Right hindlimb (tissue), 1 donor: ENCODE measurements at places on chromosomes 4 and X.
A peak's percentile ranks its signal among the peaks of the same experiment; 100 is the strongest.

DNA sequence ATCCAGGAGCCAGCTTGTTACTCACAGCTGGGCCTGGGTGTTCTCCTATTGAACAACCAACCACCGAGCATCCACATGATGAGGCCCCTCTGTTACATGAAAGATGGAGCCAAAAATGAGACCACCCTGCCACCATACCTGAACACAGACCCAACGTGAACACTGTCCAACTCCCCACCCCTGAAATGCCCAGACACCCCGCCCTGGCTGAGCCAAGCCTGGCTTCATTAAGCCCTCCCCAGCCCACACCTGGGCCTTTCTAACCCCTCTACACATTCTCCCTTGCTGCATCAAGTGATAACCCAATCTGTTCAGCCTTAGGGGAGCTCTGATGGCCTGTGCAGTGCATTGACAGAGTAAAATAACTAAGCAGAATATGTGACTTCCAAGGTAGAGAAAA, 80.7 kb downstream of the EVC start:
- no peak for DNase-seq

GRCh38 chr4:59553063-59553720, 1646.9 kb upstream of the ADGRL3 start:
- no peak for DNase-seq

DNA sequence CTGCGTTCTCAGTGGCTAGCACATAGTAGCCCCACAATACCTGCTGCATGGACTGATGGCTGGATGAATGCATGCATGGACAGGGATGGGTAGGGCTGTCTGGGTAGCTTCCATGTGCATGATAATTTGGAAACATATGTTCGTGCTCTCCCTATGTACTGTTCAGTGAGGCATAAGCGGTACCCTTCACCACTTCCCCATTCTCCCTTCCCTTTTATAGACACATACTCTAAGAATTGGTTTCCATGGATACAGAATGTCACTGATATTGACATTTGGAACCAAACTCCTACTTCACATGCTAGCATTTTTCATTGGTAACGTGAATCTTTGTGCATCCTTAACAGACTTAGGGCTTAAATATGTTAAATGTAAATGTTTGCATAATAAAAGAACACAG, 20.4 kb downstream of the USP46 start:
- DNase-seq: no peak

DNA sequence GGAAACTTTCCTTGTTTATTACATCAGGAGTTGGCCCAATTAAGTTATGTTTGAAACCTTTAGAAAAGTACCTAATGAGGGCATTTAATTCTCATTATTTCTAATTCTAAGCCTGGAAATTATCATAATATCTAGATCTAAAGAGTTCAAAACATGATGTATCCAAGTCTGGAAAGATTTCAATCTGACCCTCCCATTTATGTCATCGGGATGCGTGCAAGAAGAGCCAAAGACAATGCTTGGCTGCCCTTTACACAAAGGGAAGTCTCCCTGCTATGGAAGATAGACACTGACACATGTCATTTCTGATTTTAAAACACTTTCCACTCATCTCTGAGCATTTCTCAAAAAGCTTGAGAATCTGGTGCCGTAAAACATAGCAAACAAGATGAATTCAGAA, 222.4 kb downstream of the ANTXR2 start:
- DNase-seq: no peak

DNA sequence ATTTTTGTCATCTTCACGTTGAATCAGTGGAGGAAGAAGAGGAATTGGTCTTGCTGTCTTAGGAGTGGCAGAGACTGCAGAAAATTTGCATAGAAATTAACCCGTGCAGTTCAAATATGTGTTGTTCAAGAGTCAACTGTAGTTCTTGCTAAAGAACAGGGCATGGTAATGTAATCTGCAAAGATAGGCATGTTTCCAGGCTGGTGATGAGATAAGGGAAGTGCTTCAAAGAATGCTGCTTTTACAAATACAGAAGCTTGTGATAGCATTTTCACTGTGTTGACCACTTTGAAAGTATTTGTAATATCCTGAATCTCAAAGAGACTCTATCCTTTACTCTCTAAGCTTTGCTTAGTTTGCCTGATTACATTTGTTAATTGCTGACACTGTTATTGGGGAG, 60.1 kb downstream of the PRRG1 start:
- DNase-seq: no peak

- no peak for DNase-seq
Observed at GRCh38 chr4:37245391-37245954, 930 bp downstream of the NWD2 start.

GRCh38 chr4:145716661-145717200, 36.8 kb downstream of the C4orf51 start:
- no peak for DNase-seq

GRCh38 chr4:42995343-42995944, 102.9 kb downstream of the GRXCR1 start:
- no peak for DNase-seq

DNA sequence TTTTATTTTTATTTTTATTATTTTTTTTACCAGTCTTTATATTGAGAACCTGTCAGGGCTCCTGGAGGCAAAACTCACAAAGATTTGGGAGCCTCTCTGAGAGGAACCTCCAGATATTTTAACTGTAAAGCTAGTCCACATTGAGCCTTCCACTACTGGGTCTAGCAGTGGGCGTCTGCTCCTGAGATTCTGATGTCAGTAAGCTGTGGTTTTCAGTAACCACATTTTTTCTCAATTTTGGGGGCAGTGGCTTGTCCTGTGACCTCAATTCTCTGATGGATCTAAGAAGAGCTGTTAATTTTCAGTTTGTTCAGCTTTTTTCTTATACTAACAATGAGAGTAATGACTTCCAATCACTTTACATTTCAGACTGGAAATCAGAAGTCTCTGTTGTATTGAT, 23.6 kb upstream of the GPRASP1 start:
- DNase-seq: no peak

DNA sequence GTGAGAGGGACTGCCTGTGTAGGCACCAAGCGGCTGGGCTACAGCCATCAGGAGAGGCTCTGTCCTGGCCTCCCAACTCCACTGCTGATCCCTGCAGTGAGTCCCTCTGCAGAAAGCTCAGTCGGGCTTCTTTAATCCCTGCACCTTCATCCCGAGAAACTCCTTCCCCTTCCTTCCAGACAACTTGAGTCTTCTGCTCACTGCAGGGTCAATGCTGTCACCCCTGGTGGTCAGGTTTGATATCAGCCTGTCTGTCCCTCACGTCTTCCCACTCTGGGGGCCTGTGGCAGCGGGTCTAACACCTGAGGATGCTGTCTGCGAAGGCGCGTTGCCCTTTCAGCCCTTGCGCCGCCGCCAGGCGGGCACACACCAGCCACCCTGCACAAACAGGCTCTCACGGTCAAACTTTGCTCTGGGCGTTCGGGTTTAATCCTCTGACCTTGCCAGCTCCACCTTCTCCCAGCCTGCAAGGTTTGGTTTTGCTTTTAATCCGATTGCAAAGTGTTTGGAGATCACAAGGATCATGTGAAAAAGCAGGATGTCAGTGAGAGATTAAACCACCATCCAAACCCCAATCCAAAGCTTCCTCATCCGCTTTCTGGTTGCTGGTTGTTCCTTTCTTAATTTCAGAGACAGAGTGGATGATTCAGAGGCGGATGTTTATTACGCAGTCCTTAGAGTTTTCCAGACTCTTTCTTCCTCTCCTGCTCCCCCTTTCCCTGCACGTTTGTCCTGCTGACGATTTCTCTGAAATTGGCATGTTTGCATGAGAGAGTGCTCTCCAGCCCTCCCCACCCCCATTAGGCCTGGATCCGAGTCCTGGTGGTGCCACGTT, 74.8 kb upstream of the SLC34A2 start:
- DNase-seq: no peak

DNA sequence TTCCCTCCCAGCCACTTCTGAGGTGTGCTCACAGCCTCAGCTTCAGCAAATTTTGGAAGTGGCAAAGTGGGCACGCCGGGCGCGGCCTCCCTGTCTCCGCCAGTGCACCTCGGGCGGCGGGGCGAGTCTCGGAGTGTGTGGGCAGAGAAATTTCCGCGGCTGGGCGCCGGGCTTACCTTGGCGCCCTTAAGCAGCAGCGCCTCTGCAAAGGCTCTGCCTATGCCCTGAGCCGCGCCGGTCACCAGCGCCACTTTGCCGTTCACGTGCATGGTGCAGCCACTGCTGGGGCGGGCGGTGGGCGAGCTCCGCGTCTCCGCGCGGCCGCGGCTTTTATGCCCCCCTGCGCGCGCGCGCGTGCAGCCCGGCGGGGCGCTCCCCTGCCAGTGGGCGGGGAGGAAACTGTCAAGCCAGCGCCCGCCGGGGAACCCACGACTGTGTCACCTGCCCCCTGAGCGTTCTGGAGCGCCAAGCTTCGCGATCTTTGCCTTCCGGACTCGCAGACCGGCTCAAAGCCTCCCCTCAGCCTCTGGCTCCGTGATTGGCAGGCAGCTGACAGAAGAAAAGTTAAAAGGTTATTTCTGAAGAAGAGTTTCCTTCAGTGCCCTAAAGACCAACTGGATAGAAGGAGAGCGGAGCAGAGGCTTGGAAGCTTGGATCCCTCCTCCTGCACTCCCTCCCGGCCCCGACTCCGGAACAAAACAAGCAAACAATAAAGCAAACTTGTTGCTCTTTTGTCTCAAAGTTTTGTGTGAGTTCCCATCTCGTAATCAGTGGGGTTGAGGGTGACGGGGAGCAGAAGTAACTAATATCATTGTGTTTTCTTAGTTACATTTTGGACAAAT, at the start of gene HPGD:
TSS of gene HPGD (minus strand) at position 306 of the 842 bp plus-strand sequence. CDS start at position 269, 37 bp downstream.
- DNase-seq: peak; percentile 47

DNA sequence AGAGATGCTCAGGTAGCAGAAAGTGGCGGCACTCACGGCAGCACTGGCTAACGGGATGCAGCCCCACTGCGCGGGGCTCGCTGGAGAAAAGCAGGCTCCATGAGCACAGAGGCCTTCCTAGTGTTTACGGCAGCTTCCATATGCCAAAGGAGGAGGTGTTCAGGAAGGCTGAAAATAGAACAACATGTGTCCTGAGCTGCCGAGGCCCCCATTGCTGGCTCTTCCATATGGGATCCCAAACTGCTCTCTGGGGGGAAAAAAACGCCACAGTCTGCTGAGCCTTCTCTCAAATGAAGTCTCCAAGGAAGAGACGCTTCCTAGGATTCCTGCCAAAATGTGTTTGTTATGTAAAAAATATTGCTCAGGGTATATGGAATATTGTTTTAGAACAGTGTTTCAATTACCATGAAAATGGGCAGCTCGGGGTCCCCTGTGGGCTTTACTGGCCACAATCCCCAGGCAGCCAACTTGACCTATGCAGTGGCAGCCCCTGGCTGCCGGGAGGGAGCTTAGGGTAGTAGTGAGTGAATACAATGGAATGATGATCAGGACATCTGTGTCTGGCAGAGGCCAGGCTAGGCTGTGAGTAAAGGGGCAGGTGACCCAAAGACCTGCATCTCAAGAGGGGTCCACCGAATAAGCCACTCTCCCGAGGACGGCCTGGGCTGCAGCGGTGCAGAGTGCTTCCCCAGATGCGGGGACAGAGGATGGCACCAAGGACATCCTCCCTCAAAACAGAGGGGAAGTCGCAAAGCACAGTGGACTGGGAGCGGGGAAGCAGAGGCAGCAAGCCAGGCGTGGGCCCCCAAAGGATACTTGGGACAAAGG, 170.1 kb downstream of the AFAP1 start:
- DNase-seq: no peak

DNA sequence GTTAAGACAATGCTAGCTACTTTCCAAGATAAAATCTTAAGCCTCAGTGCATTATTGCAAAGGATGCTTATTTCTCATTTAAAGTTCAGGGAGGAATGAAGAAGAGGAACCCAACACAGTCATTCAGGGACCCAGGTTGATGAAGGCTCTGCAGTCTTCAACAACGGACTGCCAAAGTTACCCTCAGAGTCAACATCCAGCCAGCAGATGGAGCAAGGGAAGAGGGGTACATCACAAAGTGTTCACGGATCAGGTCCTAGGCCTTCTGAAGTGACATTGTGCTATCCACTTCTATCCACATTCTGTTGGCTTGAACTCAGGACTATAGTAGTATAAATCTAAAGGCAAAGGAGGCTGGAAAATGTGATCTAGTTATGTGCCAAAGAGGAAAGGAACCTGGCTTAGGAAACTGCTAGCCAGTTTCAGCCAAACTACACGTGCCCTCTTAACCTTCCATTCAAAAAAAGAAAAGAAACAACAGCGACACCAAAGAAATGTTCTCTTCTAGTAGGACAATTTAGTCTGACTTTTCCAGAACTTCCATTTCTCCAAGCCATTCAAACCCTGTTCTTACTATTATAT, 28.8 kb downstream of the NKX6-1 start:
- no peak for DNase-seq

DNA sequence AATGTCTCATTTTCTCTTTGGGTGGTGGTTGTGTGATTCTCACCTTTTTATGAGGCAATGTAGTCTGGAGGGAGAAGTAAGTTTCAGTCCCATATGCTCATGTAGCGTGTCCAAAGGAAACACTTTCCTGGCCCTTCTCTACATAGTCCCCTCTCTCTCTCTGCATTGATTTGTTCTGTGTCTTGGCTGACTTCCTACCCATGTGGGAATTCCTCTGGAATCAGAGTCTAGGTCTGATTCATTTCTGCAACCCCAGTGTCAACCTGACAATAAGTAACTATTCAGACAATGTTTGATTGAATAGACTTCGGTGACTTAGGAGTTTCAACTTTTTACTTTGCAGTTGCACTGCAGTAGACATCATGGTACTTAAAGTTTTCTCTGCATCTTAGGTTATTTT, 2.7 kb upstream of the ALAS2 start:
- no peak for DNase-seq

GRCh38 chr4:90970021-90970420, 842.8 kb downstream of the CCSER1 start:
- DNase-seq: no peak

GRCh38 chr4:21512353-21512752, 436.2 kb downstream of the KCNIP4 start:
- DNase-seq: no peak

GRCh38 chr4:180860089-180860720, 1383.0 kb upstream of the TENM3 start:
- no peak for DNase-seq

DNA sequence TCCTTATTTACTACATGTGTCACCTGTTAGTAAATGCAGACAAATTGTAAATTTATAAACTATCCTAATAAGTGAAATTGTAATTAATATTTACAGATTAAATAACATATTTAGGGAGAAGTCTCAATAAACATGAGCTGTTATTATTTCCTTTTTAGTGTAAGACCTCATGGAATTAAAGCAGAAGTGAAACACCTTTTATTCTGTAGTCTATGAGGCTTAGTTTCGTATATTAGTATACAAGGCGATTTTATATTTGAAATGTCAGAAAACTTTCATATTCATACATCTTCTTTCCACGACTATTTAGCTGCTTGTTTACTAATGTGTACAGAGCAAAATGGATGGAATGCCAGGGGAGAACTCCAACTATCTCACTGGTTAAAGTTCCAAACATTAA, 414.4 kb downstream of the ARHGAP24 start:
- DNase-seq: no peak
